ENCODE measurements at places on chromosomes 1 and 21.

DNA sequence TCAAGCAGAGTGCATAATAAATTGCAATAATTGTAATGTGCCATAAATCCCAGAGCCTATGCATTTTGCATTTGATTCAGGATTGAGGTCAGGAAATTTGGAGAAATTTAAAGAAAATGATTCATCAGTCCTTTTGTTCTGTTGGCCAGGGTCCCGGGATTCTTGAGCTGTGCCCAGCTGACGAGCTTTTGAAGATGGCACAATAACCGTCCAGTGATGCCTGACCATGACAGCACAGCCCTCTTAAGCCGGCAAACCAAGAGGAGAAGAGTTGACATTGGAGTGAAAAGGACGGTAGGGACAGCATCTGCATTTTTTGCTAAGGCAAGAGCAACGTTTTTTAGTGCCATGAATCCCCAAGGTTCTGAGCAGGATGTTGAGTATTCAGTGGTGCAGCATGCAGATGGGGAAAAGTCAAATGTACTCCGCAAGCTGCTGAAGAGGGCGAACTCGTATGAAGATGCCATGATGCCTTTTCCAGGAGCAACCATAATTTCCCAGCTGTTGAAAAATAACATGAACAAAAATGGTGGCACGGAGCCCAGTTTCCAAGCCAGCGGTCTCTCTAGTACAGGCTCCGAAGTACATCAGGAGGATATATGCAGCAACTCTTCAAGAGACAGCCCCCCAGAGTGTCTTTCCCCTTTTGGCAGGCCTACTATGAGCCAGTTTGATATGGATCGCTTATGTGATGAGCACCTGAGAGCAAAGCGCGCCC is 8.7 kb downstream of the PROX1 start:
- DNase-seq = no peak

DNA sequence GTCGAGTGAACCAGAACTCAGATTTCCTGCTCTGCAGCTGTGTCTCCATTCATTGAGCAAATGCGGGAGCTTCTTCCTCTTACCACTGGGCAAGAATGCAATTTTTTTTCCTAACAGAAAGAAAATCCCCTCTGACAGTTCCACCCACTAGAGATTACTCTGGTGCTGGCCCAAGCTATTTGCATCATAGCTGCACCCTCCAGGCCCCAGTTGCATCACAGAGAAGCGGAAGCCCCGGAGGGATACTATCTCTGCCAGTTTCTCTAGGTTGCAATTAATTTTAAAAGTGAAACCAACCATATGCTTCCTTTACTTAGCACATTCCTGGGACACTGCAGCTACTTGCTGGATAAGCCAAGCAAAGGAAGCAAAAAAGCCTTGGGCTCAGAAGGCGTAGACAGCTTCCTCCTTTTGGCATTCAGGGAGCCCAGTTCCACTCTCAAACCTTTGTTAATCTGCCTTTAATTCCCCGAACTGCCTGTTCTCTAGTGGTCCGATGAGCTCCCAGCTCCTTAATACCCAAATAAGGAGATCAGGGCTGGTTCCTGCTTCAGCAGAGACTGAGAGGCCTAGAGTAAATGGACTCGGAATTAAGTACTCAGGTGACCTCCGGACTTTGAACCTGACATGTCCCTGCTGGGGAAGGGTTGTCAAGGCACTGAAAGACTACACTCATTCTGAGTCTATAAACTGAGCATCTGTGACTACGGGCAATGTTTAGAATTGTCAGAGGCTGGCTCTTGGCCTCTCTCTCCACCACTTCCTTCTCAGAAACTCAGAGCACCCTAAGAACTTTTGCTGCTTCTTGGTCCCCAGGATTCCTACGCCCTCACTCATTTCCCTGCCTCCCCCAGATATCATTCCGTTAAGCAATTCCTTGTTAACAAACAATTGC is 72.5 kb upstream of the TNFSF18 start:
- peak; percentile 97 for DNase-seq

DNA sequence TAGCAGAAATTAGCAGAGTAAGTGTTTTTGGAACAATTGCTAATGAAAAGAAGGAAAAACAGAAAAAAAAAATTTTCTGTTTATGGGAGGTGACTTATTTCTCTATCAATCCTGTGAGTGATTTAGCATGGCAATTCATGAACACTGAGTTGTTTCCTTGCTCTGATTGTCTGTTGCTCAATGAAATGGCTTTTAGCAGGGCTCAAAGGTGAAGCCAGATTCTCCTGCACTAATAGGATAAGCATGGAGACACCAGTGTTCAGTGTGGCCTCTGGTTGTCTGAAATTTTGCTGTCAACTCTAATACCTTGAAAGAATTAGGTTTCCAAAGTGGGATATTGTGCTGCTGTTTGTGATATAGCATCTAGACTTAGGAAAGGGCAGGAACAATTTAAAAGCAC is 15.8 kb downstream of the TRIM45 start:
- no peak for DNase-seq

DNA sequence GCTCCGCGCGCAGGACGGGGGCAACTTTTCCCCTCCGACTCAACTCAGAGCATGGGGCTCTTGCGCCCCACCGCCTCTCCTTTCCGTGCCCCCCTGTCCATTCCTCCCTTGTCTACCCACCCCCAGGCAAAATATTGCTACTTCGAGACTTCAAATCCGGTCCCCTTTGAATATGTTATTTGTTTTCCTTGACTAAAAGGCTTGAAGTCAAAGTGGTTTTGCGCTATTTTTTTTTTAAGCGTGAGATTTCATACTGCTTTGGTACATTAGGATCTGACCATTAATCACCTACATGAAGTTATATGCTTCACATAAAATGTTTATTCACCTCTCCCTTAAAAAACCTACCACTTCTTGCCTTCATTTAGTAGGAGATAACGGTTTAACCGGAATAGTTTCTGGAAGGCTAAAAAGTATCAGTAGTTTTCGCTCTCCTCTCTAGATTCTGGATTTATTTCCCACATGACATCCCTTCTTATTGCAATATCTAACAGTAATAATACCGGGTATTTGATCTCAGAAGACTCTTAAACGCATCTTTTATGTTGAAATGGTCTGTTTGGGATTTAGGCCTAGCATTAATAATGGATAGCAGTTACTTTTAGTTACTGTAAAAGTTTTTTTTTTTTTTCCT is 1.6 kb downstream of the NFIA start:
- no peak for DNase-seq

DNA sequence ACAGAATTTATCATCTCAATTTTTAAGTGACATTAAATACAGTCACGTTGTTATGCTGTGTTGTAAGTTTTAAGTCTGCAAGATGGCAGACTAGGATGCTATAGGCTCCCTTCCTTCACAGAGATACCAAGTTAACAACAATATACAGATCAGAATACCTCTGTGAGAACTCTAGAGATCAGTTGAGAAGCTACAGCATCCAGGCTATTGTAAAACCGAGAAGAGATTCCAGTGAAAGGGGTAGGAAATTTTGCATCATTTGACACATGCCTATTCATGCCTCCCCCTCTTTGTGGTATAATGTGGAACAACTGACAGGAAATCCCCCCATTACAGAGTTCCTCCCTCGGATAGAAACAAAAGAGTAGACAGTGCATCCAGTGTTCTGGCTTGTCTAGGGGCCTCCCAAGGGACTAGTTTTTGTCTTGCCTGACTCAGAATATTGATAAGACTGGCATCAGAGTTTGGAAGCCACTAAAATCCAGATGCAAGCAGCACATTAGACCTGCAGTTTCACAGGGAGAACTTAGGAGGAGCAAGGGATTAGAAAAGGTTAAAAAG is 80.6 kb downstream of the LBR start:
- peak; percentile 33 for DNase-seq

- DNase-seq = no peak
These were observed 41.8 kb downstream of the IARS2 start for GRCh38 chr1:220135755-220136154.

DNA sequence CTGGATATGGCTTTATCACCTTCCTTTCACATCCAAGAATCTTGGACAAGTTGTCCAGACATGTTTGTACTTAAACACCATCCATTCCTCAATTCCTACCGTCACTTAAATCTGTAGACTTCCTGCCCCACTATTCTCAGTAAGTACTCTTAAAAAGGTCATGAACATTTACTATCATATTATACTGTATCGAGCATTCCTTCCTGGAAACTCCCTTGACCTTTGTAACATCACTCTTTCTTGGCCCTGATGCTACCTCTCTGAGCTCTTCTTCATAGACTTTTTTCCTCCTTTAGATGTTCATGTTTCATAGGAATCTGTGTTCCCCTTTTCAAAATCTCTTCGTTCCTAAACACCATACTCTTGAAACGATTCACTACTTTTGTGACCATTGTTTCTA is 15.5 kb downstream of the BLZF1 start:
- DNase-seq = no peak

- no peak for DNase-seq
These were observed 1.3 kb downstream of the CERS2 start for GRCh38 chr1:150973258-150973835.

All from NCI-H526 (cell line).